ENCODE measurements at places on chromosomes 2 and 18. TPM values are rescaled to one million over a fixed set of nuclear protein-coding genes. Genes with fewer than 3 reads are reported as not detected.

GRCh38 chr18:44759925-44760342 is 79.2 kb downstream of the SETBP1 start:
- no peak for DNase-seq
- no peaks in the 10 kb centered on the region for H3K36me3 ChIP-seq
- peaks cover 28% of the 10 kb centered on the region for H3K4me1 ChIP-seq
- no peaks in the 10 kb centered on the region for H3K27me3 ChIP-seq

DNA sequence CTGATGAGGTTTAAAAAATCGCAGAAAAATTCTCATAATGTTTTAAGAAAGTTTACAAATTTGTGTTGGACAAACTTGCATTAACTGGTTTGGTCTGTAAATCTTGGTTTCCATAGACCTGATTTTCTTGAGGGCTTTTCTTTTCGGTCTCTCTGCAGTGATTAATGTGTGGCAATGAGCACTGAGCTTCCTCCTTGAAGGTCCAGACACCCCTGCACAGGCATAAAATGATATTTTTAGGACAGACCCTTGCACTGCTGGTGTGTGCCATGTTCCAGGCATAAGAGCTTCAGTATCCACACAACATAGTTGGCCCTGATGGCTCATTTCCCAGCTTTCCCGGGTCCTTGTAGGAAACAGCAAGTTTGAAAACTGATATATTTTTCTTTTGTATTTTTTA is 33.7 kb downstream of the MRPL33 start:
- no peak for DNase-seq
- H3K27ac ChIP-seq: no peak overlapping the region
- no peaks in the 10 kb centered on the region for H3K27me3 ChIP-seq
- H3K4me1 ChIP-seq: peaks cover 16% of the 10 kb centered on the region
- no peak overlapping the region for H3K4me3 ChIP-seq
- H3K36me3 ChIP-seq: no peaks in the 10 kb centered on the region

- H3K4me1 ChIP-seq: no peaks in the 10 kb centered on the region
- no peaks in the 10 kb centered on the region for H3K36me3 ChIP-seq
- DNase-seq: no peak
- no peak overlapping the region for H3K27ac ChIP-seq
Observed at GRCh38 chr2:170475878-170476277, 239.3 kb upstream of the SP5 start.

DNA sequence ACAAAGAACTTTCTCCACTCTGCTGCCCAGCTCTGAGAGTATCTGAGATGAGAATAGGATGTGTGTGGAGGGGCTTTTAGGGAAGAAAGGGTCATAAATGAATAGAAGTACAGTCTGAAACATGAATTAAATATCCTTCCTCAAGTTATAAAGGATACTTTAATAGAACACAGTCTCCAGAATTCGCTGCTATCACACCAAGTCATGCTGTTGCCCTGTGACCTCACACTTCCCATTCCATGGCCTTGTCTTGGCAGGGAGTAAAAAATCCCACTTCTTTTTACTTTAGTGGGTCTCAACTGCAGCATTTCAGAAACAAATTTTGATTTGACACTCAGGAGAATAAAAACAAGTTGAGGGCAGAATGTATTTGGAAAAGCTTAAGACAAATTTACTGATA is 3.8 kb upstream of the RPE start:
- H3K36me3 ChIP-seq: no peaks in the 10 kb centered on the region
- no peak overlapping the region for H3K27ac ChIP-seq
- no peak overlapping the region for H3K4me3 ChIP-seq
- H3K4me1 ChIP-seq: peaks cover 11% of the 10 kb centered on the region
- no peaks in the 10 kb centered on the region for H3K27me3 ChIP-seq
- no peak for DNase-seq

GRCh38 chr2:218482651-218483050 is 63.7 kb downstream of the VIL1 start:
- no peak for DNase-seq
- H3K36me3 ChIP-seq: peaks cover 18% of the 10 kb centered on the region
- no peak overlapping the region for H3K27ac ChIP-seq
- no peaks in the 10 kb centered on the region for H3K27me3 ChIP-seq
- H3K4me1 ChIP-seq: no peaks in the 10 kb centered on the region
- no peak overlapping the region for H3K4me3 ChIP-seq

DNA sequence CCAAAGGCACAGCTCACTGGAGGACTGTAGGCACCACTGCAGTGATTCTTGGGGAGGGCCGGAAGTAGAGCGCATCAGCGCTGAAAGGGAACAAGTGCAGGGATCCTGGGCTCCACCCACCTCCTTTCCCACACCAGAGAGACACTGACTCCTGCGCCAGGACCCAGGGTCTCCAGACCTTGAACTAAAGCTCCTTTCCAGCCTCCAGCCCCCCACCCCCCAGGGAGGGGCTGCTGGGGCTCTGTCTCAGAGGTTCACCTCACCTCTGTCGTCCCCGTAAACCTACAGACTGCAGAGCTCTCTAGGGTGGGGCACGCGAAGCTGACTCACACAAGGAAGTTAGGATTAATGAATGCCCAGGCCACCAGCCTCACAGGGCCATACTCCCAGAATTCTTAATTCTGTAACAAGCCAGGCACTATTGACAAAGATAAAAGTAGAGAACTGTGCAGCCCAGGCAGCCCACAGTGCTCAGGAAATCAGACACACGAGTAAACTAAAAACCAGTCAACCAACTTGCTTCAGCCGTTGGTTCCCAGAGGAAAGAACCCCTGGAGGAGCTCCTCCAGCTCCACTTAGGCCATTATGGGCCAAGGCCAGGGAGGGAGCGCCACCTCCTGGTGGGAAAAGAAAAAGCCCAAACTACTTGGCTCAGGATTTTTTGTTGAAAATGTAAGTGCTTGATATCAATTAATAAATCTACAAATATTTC is 45.1 kb upstream of the ACAA2 start:
- no peak overlapping the region for H3K4me3 ChIP-seq
- H3K27ac ChIP-seq: no peak overlapping the region
- DNase-seq: no peak
- H3K4me1 ChIP-seq: no peaks in the 10 kb centered on the region
- no peaks in the 10 kb centered on the region for H3K27me3 ChIP-seq

DNA sequence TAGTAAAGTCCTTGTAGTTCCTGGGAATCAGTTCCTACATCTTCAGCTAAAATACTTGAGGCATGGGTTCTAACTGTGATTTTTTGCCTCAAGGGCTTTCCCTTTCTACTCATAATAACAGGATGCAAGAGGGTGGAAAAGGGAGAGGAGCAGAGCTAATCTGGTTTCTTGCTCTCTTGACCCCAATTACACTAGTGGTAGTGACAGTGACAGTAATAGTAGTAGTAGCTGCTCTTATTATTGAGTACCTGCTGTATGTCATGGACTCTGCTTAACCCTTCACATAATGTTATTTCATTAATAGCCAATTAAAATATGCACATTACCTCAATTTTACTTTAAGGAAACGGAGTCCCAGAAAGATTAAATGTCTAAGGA is 214.8 kb upstream of the HNRNPA3 start:
- no peaks in the 10 kb centered on the region for H3K36me3 ChIP-seq

DNA sequence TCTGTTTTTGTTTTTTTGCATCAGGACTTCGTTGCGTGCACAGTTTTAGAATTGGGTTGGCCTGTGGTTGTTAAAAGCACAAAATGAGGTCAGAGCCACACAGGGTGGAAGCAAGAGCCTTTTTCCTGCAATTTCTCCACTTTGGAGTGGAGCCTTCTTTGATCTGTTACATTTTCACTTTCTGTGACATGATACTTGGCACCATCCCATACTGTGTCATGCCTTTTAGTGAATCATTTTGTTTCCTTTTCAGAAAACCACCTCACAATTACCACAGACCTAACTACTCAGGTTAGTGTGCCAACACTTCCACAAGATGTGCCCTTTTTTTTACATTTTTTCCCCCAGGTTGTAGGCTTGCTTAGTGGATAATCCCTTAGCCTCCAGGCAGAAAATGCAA is 32.5 kb downstream of the MERTK start:
- no peak overlapping the region for H3K27ac ChIP-seq
- peaks cover 9% of the 10 kb centered on the region for H3K36me3 ChIP-seq
- H3K4me1 ChIP-seq: peaks cover 13% of the 10 kb centered on the region
- H3K4me3 ChIP-seq: no peak overlapping the region
- no peak for DNase-seq

The IL1B gene
- total RNA-seq: 4.0 TPM
